ENCODE measurements at places on chromosomes 13 and 19.

DNA sequence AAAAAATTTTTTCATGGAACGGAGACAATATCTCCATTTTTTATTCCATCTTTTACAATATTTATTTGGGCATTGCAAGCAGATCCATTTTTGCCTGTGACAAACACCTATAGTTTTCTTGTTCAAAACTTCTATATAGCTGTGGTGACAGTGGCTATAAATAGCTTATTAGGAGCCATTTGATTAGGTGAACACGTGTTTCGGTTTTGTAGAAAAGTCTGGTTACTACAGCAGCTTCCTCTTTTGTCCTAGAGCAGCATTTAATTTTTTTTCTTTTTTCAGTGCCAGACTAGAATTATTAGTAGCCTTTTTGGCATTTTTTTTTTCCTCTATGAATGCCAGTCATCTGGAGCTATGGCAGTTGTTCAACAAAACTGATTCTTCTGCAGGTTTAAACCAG, 123.5 kb downstream of the RXFP2 start:
- no peak for DNase-seq

GRCh38 chr13:74550039-74550438, 415.8 kb upstream of the KLF12 start:
- DNase-seq = no peak

DNA sequence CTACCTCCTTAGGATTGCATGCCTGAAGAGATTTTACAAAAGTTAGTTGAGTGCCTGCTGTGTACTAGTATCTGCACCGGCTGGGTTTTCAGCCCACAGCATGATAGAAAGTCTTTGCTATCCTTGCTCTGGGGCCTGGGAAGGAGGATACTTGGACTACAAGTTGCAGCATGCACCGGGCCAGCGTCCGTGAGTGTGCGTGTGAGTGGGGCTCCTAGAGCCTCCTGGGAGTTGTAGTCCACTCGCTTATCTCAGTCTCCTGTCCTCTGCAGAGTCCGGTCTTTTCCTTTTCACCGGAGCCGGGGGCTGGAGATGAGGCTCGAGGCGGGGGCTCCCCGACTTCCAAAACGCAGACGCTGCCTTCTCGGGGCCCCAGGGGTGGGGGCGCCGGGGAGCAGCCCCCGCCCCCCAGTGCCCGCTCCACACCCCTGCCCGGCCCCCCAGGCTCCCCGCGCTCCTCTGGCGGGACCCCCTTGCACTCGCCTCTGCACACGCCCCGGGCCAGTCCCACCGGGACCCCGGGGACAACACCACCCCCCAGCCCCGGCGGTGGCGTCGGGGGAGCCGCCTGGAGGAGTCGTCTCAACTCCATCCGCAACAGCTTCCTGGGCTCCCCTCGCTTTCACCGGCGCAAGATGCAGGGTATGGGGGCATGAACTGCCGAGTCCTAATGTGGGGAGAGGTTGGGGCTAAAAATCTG, 20.6 kb downstream of the BRSK1 start:
- no peak for DNase-seq

DNA sequence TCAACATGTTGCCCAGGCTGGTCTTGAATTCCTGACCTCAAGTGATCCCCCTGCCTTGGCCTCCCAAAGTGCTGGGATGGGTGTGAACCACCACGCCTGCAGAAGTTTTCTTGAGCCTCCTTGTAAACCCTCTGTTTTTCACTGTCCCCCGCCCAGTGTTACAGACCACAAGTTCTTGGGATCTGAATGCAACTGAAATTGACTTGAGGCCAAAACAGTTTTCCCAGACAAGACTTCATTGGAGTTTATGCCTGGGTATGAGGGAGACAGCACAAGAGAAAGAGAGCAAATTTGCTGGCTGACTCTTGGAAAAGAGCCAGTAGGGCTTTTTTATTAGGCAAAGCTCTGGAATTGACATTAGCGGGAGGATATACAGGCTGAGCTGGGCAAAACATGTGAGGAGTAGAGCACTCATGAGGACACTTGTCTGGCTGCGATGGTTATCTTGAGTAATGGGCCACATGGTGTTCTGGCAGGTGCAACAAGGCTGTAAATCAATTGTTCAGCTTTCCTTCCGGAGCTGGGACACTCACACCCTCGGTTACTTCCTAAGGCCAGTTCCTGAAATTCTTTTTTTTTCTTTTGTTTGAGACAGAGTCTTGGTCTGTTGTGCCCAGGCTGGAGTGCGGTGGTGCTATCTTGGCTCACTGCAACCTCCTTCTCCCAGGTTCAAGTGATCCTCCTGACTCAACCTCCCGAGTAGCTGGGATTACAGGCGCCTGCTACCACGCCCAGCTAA, 12.7 kb upstream of the HNRNPL start:
- DNase-seq = no peak

- no peak for DNase-seq
Observed at GRCh38 chr13:24672141-24673132, 7.8 kb upstream of the ATP12A start.

GRCh38 chr13:66222127-66222526, 1008.0 kb downstream of the PCDH9 start:
- no peak for DNase-seq

DNA sequence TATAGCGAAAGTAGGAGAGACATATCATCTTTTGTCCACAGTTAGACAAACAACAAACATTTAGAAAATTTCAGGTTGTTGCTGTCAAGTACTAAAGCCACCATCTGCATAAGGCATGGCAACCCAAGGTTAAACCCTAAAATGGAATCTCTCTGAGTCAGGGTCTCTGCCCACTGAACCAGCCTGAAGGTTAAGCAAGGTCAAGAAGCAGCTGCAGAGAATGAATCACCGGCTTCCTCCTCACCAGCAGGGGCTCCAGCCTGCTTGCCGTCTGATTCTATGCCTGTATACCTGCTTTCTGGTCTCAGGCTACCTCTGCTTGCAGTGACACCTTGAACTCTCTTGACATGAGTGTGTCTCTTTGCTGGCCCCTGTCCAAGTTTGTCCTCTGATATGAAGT, 726.2 kb upstream of the SGCG start:
- DNase-seq = no peak

DNA sequence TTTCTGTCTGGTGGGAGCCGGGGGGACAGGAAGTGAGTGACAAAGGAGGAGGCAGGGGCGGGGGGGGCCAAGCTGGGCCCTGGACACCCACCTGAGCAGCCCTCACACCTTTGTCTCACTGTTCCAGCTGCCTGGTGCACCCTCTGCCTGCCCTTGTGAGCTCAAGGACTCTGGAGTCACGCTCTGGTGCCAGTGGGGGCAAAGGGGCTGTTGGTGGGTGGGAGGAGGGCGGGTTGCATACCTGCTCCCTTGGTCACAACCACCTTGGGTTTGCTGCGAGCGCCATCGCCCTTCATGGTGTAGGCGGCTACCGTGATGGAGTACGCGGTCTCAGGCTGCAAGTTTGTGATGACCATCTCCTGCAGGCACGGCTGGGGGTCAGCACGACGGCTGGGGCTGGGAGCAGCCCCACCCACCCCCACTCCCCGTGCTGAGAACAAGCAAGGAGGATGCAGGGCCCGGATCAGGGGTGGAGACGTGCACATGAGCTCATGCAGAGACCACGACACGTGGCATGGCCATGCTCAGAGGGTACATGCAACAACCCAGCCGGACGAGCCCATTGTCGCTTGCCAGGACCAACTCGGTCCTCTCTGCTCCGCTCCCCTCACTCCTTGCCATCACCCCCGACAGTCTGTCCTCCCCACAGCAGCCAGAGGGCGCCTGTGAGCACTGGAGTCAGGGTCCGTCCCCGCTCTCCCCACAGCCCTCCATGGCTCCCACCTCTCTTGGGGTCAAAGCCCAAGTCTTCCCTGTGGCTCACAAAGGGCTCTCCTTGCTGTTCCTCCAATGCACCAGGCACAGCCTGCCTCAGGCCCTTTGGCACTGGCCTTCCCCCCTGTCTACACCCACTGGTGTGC, 114.9 kb downstream of the PTPRS start:
- DNase-seq = no peak

DNA sequence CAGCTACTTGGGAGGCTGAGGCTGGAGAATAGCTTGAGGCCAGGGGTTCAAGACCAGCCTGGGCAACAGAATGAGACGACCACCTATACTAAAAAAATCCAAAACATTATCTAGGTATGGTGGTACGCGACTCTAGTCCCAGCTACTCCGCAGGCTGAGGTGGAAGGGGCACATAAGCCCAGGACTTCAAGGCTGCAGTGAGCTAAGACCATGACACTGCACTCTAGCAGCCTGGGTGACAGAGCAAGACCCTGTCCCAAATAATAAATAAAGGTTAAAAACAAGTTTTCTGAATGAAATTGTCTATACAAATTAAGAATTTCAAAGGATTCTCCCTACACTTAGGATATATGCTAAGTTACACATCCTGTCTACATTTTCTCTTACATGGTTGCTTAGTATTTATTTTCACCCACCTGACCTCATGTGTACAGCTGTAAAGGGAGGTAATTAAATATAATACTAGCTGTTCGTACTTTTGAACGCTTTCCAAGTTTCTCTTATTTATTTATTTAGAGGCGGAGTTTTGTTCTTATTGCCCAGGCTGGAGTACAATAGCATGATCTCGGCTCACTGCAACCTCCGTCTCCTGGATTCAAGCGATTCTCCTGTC, 1.6 kb downstream of the SLC25A30 start:
- DNase-seq = no peak

DNA sequence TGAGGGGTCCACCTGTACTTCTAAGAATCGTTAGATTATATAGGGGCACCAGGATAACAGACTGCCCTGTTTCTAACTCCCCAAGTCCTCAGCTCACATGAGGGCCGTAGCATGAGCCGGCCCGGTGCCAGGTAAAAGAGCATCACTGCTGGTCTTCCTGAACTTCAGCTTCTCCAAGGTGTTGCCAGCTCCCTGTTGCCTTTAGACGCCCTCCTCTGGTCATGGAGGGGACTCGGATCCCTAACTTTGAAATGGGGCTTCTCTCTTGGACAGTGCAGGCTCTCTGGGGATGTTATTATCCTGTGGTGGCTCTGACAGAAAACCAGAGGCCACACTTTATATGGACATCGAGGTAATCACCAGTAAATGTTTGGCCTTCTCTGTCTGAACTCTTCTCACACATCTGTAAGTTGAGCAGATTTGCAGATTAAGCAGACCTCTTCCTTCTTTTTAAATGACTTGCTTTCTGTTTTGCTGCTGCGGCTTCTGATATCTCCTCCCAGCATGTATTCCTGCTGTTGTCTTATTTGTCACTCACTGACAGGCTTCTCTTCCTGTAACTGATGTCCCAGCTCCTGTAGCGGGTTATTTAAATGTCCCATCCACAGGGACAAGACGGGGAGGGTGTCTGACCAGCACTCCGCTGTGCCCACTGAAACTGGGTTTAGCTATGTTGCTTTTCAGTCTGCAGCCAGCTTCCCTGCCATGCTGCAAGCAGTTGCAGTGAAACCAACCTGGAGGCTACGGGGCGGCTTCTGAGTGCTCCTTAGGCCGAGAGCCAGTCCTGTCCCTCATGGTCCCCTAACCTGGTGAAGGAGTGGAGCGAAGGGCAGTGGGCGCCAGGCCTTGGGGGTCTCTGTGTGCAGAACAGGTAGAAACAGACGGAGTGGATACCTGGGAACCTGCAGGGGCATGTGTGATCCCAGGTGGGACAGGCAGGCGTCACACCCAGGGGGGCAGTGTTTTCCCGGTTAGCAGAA, 39.2 kb downstream of the TSSK6 start:
- DNase-seq = no peak

- no peak for DNase-seq
Observed at GRCh38 chr13:80441968-80442367, 101.0 kb upstream of the SPRY2 start.

GRCh38 chr13:53512635-53513034, 484.0 kb downstream of the OLFM4 start:
- no peak for DNase-seq

DNA sequence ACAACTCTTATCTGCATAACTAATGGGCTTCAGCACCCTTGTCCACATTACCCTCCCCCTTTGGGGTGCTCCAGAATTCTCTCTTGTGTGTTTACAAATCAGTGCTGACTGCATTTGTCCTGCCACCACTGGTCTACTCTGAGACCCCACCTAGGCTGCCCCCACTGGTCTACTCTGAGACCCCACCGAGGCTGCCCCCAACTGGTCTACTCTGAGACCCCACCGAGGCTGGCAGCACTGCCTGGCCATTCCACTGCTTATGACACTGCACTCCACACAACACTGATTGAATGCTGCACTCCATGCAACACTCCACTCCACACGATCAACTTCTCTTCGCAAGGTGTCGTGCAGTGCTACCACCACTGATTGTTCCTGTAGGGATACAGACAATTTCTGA, 1459.2 kb upstream of the SLC10A2 start:
- DNase-seq = no peak

DNA sequence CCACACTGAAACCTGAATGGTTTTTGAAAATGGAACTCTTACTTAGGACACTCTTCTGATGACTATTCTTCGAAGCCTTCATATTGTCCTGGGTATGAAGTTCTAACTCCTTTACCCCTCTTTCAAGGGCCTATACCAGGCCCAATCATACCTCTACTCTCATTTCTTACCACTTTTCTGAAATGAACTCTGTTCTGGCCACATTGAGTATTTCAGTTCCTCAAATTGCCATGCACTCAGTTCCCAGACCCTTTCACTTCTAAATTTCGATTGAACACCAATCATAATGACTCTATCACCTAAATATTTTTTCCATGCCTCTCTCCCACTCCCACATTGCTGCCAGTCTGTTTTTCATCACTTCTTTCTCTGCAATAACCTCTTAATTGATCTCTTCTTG, 53.7 kb downstream of the LACC1 start:
- DNase-seq = no peak

DNA sequence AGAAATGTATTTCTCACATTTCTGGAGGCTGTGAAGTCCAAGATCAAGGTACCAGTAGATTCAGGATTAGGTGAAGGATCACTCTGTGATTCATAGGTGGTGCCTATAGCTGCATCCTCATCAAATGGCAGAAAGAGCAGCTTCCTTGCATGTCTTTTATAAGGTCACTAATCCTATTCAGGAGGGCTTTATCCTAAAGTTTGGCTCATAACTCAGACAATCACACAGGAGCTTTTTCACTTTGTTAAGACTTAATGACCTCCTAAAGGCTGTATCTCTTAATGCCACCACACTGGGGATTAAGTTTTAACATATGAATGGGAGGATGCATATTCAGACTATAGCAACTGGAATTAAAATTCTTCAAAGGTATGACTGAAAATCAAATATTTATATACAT, 861.1 kb downstream of the DACH1 start:
- DNase-seq = no peak

- DNase-seq = no peak
Observed at GRCh38 chr13:32731576-32731975, 145.3 kb downstream of the PDS5B start.

GRCh38 chr13:46176756-46177155, 5.2 kb downstream of the LCP1 start:
- DNase-seq = no peak

DNA sequence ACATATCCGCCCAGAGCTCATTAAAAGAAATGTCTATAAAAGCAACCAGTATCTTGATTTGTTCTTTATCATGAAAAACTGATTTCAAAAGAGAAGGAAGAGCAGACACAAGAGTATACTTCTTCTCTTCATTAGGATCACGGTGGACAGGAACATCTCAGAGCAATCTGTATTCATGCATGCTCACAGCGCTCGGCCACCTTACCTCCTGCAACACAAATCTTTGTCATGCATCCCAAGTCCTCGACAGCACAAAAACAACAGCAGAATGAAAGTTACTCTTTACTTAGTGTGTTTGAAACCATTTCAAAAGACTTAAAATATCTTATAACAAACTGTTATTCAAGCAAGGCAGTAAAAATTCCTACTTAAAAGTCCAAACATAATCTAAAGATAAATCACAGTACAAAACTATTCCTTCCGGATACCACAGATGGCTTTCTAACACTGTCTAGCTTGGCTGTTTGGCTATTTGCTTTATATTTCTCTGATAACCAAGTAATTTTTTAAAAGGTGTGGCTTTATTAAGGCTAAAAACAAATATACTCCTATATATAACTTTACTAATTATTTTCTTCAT, 174.5 kb downstream of the TBC1D4 start:
- DNase-seq = no peak

All from cortex of kidney (tissue), 1 donor.